ENCODE measurements at places on chromosomes 3 and 15.
A peak's percentile ranks its signal among the peaks of the same experiment; 100 is the strongest.

DNA sequence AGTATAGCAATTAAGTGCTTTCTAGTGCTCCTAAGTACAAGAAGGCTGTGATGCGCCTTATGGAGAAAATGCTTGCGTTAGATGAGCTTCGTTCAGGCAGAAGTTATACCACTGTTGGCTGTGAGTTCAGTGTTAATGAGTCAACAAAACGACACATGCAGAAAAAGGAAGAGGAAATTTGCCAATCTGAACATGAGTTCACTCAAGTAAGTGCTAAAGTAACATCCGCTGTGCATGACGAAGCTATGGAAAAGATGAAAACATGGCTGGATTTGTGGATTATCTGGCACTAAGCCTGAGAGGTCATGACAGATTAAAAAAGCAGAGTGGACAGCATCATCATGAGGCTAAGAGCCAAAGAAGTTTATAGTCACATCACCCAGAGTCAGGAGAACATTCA is 36.9 kb downstream of the SH3BP5 start:
- DNase-seq: no peak

DNA sequence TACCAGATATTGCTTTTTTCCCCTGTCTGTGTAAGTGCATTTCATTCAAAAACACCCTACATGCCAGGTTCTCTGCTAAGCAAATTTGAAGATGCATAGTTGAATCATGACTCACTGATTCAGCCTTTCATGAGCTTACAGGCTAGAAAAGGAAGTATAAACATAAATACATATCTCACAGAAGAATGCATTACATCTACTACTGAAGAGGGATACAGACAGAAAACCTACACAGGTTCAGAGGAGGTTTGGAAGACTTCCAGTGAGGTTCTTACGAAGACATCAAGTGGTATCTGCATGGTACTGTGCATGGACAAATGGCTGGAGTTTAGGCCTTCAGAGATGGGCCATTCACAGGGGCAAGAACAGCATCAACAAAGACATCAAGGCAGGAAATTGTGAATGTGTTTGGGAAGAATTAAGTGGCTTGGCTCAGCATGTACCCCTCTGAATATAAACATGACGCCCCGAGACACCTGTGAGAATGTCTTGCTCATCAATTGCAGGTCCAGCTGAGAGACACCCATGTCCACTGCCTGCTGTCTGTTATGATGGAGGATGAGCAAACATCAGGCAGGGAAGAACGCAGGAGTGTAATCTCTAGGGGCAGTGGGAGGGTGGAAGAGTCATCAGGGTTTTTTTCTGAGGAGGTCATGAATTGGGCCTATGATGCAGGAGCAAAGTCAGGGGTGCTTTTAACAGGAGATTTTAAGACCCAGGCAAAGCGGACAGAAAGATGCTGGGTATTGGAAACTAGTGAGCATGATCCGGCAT is 105.1 kb upstream of the GALNT15 start:
- DNase-seq: peak; percentile 70

DNA sequence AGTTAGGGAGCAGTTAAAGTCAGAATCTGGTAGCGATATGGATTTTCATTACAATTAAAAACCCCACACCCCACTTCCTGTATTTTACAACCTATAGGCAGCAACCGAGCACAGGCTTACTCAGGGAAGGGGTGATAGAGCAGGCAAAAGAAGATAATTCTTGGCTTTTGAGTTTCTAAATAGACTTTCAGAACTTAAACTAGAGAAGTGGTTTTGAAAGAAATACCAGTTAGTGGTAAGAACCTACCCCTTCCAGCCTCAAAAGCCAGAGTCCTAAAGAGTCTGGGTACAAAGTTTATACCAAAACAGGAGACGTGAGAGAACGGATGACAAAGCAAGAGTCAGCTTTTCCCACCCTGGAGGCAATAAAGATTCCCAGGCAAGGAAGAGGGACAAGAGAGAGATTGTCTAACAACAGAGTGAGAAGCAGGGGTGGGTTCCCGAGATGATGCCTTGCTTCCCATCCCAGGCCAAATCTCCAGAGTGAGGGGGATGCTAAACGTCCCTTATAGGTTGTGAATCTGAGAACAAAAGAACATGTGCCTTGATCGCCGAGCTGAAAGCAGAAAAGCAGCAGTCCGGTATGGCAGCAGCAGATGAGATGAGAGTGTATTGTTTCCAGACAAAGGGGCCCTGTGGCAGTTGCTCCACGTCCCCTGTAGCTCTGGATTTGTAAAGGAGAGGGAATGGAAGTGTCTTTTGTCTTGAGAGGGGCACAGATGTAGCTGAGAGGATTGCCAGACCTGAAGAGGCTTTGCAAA is 36.8 kb downstream of the KLHL6 start:
- DNase-seq: no peak

- no peak for DNase-seq
Observed at GRCh38 chr3:31038086-31038739, 143.8 kb upstream of the GADL1 start.

GRCh38 chr3:134722969-134723368 is 72.1 kb upstream of the EPHB1 start:
- DNase-seq: no peak

- no peak for DNase-seq
Observed at GRCh38 chr3:71003511-71003910, 580.0 kb downstream of the FOXP1 start.

DNA sequence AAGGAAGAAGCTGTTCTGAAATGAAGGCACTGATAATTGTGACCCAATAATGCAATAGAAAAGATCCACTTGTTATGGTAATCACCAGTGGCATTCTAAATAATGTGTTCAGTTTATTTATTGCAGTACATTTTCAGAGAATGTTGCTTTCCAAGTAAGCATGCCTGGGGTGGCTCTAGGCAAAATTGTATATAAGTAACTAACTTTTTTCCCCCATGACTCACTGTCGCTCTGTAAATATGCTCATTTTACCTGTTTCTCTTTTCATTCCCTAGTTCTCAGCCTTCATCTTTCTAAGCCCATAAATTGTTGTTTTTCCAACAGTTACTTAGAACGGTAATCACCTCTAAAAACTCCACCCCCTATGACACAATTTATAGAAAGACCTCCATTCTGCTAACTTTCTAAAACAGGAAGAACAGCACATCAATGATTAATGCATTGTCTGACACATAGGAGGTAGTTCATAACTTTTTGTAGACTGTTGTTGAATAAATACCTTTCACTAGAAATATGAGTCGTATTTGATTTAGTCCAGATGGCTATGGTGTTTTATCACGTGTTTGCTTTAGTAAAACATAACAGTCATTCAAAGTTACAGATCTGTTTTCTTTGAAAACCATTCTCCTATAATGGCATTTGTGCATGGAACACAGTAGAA is 143.1 kb downstream of the LSAMP start:
- peak; percentile 9 for DNase-seq

- DNase-seq: no peak
Observed at GRCh38 chr3:58989955-58990354, 59.9 kb downstream of the CFAP20DC start.

GRCh38 chr3:119731560-119732343 is 28.9 kb downstream of the CFAP91 start:
- DNase-seq: no peak

- DNase-seq: no peak
Observed at GRCh38 chr3:52860424-52860768, 25.6 kb upstream of the MUSTN1 start.

- DNase-seq: peak; percentile 5
Observed at GRCh38 chr15:62672268-62672667, 370.3 kb upstream of the TPM1 start.

- peak; percentile 5 for DNase-seq
Observed at GRCh38 chr3:88031642-88032077, 27.1 kb downstream of the CGGBP1 start.

GRCh38 chr3:169332310-169332709 is 331.2 kb downstream of the MECOM start:
- DNase-seq: no peak

- no peak for DNase-seq
Observed at GRCh38 chr15:73437543-73438109, 5.3 kb upstream of the REC114 start.

DNA sequence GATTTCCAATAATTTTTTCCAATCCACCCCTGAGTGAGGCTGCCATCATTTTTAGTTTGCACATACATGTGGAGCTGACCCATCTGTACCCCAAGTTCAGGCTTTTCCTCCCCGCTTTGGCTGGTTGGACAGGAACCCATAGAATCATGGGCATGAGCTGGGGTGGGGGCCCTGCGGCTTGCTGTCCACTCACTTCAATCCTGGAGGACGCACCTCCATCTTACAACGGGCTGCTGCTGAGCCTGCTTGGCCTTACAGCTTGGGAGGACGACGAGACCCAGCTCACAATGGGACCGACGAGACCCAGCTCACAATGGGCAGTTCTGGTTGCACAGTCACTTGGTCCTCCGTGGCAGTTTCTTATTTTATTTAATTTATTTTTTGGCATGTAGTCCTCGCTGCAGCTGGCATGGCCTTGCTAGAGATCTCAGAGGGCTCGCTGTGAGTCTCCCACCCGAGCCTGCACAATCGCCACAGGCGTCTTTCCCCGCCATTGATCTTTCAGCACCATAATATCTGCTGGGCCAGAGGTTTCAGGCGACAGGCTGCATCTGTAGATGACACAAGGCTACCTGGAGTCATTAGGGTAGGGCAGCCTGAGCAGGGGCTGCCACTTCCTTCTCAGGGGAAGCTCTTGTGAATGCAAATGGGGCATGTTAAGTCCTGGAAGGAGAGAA is 19.6 kb upstream of the EPHB3 start:
- no peak for DNase-seq

GRCh38 chr3:39108200-39108710 is 775 bp downstream of the TTC21A start:
- DNase-seq: no peak

- no peak for DNase-seq
Observed at GRCh38 chr15:75410196-75410595, 41.3 kb downstream of the SIN3A start.

- no peak for DNase-seq
Observed at GRCh38 chr15:83039206-83039605, 27.8 kb upstream of the C15orf40 start.

DNA sequence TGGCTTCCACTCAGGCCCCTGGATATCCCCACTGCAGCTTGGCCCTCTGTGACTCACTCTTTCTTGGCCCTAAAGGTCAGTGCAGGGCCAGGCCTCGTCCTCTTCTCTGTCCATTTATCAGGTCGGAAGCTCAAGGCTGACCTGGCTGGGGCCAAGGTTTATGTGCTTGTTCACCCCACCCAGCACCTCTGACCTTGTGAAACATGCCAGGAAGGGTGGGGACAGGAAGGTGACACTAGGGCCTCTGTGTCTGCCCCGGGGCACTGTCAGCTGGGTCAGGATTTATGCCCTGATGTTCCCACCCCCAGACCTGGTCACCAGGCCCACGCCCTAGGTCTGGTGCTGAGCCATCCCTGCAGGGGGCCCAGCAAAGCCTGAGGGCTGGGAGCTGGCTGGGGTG is 103.8 kb downstream of the FBLN2 start:
- DNase-seq: no peak

- DNase-seq: no peak
Observed at GRCh38 chr3:13598926-13599886, 50.3 kb downstream of the FBLN2 start.

- DNase-seq: no peak
Observed at GRCh38 chr15:57354436-57355123, 21.7 kb upstream of the CGNL1 start.

GRCh38 chr3:12990306-12990705 is 82.9 kb downstream of the IQSEC1 start:
- DNase-seq: no peak

- DNase-seq: no peak
Observed at GRCh38 chr3:128950223-128950938, 43.5 kb downstream of the CFAP92 start.

DNA sequence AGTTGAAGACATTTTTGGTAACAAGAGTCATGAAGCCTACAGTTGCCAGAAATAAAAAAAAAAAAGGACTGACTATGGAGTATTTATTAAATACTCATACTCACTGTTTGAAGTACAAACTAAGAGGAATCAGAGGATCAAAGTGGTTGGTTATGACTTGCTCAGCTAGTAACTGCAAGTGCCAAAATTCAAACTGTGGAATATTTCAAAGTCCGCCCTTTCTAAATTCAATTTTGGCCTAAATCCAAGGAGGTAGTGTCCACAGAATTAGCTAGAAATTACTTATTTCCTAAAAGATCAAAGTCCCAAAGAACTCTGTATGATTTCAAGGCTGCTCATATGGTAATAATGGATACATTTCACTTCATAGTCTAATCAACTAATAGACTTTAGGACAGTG is 274.5 kb downstream of the ZBTB20 start:
- DNase-seq: no peak

DNA sequence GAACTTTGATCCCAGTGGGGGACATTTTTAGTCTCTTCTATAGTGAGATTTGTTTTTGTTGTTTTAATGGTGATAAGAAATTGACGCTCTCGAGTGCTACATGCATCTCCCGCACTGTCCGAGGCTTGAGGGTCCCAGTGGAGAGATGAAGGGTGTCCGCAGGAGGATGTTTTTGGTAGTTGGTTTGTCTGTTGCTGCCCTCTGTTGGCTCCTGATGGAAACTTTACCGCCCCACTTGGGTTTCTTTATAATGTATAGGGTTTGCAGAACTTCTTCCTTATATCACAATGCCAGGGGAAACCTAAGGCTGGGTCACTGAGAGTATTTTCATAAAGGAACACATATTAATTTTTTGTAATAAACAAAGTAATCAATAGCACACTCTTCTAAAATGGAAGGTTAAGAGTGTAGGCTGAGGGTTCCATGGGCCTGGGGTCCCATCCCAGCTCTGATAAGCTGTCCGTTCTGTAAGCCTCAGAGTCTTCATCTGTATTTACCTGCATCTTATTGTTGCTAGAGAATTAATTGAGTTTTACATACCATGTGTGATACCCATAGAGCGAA is 185.3 kb upstream of the FEZF2 start:
- no peak for DNase-seq
